ENCODE measurements at places on chromosomes 4 and X.
A peak's percentile ranks its signal among the peaks of the same experiment; 100 is the strongest.

DNA sequence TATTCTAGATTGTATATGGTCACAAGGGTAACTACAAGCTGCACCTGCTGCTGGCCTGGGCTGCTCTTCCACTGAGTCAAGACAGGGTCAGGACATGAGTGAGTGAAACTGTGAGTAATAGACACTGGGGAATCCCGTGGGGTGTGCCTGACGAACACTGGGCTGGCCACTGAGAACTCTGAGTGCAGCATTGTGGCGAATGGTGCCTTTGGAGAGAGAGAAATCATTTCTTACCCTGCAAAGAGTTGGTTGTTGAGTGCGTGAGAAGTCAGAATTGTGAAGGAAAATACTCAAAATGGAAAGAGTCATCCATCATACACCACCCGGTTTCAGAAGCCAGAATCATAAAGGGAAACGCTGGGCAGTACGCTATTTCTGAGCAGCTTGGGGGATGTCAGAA is 43.1 kb upstream of the LSM6 start:
- DNase-seq: no peak

DNA sequence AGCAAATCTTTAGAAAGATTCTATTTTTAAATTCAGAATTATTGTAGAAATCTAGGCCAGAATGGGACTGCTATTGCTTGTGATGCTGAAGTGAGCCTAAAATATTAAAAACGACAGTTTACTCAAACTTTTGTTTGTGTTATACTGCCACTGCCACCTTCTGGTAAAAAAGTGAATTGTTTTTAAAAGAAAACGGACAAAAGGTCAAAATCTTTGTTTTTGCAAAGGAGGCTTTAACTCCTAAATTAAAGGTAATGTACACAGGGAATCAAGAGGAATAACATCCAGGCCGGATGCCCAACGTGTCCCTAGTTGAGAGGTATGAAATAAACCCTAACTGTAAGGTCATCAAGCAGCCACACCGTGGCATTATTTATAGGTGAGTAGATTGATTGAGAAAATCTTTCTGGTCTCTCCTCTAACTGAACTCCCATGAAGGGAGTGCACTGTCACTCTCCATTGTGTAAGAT is 338.3 kb upstream of the GALNT7 start:
- DNase-seq: peak; percentile 21

DNA sequence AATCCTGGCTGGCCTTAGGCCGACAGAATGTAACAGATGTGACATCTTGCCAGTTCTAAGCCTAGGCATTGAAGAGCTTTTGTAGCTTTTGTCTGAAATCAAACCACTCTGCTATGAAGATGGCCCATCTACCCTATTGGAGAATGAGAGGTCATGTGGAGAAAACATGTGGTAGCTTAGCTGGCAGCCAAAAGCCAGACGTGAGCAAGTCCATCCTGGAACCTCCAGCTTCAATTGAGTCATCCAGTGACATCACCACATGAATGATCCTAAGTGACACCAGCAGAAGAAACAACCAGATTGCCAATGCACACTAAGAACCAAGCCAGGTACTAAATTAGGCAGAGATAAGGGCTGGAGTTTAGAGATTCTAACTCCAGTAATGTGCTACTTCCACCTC is 154.8 kb upstream of the ZFP42 start:
- no peak for DNase-seq

GRCh38 chr4:24748023-24748422 is 47.4 kb upstream of the SOD3 start:
- DNase-seq: no peak

- peak; percentile 46 for DNase-seq
Measured at GRCh38 chr4:16199093-16199492, 27.2 kb downstream of the TAPT1 start.

- peak; percentile 76 for DNase-seq
Measured at GRCh38 chr4:79603681-79604080, 195.7 kb upstream of the GK2 start.

DNA sequence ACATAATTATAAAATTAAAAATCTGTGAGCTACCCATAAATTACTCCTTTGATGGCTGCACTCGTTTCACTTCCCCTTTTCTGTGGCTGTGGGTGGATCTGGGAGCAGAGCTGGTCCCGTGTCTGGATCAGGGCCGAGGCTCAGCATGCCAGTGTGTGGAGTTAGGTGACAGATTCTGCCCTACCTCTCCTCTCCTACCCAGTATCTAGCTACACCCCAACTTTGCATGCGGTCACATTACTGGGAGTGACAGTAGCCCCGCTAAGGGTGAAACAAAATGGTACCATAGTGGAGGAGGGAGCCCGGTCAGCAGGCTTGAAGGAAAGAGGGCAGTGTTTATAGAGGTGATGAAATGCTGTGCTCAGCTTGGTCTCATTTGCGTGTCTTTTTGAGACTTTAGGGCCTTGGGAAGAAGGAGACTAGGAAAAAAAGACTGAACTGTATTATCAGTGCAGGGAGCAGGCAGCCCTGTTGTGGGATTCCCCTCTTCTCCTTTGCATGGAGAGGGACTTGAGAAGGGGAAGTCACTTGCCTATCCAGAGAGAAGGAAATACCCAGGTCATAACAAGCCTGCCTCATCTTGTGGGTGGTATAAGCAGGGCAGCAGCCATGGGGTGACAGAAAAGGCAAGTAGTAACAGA is 48.4 kb downstream of the ARHGAP10 start:
- DNase-seq: peak; percentile 40

DNA sequence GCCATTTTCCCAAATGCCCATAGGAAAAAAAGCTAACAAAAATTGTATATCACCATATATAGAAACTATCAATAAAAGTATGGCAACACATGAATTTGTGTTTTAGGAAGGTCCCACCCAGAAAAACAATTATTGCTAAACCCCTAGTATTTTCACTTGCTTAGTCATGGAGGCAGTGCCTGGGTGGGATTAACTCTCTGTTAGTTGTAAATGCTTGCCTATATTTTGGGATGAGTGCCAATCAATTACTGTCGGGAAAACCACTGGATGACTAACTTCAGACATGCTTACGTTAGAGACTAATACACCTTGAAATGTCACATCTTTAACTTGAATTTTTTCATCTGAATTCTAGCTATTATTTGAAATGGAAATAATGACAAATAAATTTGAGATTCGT is 33.9 kb downstream of the TMPRSS11A start:
- DNase-seq: no peak

GRCh38 chr4:157983300-157983699 is 189.5 kb downstream of the GASK1B start:
- DNase-seq: peak; percentile 15
